GM04504 (cell line): ENCODE measurements at places on chromosomes 3 and 15.

DNA sequence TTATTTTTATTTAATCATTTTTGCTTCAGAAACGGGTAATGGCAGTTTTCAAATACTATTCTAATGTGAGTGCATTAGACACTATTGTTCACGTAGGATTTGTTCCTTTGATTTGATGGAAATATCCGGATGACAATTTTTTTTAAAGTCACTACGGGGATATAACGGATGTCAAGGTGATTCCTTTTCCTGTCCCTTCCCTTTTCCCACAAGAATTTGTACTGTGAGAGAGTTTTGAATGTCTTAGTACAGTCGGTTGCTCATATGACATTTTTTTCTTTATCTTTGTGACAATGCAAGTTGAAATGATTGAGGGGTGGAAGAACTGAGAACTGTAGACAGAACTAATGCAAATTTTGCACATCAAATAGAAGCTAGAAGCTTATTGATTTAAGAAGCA is 209.5 kb downstream of the GRM7 start:
- no peak for DNase-seq

GRCh38 chr3:17091910-17092582 is 207.3 kb downstream of the PLCL2 start:
- DNase-seq = no peak

DNA sequence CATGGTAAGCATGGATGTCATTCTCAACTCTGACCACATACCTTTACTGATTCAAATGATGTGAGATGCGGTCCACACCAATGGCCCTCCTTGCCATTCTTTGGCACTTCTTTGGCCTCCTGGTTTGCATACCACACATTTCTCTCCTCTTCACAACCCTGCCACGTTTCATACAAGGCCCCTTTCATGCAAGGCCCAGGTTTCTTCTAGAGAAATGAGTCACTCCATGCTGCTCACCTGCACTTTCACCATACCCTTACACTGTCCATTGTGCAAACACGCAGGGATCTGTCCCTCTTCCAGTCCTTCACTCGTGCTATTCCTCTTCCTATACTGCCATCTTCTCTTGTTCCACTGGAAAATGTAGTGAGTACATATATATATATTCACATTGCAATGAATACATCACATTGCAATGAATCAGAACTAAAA is 24.4 kb upstream of the SLC24A5 start:
- no peak for DNase-seq

DNA sequence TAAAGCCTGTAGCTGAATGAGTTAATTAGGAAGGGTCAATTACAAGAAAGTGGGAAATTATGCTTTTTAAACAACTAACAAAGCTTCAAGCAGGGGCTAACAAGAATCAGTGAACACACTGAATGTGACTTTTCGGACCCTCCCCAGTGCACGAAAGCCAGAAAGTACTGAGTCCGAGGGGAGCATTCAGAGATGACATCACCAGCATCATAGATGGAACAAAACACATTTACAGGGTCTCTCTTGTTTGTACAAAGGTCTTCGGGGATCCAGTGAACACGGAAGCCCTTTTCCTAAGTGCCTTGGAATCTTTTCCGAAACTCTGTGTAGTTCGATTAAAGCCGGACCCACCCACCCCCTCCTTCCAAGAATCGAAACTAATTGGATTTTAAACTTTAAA is 829 bp downstream of the DCP1A start:
- no peak for DNase-seq

- no peak for DNase-seq
These were observed 4.7 kb downstream of the RRP9 start for GRCh38 chr3:51937014-51937413.

DNA sequence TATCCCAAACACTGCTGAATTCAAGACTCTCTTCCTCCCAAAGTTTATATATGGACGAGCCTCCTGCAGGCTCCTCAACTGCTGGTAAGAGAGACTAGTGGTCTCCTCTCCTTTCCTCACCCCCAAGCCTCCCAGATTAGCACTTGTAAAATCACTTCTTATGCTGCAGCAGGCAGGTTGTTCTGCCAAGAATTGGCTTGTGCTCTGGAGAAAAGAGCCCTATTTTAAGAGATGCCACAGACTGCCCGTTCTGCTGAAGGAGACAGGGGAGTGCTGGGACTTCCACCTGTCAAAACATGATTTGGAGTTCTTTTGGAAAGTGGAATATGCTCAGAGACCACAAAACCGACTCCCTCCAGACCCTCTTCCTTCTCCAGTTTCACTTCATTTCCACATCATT is 230.9 kb upstream of the EIF1B start:
- DNase-seq = no peak

DNA sequence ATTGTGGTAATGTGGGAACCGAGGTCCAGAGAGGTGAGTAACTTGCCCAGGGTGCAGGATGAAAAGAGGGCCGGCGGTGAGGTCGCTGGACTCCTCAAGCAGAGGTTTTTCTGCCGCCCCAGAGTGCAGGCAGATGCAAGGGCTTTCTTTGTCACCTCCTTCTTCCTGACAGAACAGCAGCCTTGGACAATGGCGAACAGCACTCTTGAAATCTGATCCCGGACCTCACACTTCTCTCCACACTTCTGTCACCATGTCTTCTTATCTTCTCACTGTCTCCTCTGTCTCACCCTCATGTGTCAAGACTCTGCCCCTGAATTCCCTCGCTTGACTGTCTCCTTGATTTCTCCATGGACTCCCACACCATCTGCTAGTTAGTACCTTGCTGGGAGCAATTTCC is 15.4 kb upstream of the VPS8 start:
- DNase-seq = no peak

DNA sequence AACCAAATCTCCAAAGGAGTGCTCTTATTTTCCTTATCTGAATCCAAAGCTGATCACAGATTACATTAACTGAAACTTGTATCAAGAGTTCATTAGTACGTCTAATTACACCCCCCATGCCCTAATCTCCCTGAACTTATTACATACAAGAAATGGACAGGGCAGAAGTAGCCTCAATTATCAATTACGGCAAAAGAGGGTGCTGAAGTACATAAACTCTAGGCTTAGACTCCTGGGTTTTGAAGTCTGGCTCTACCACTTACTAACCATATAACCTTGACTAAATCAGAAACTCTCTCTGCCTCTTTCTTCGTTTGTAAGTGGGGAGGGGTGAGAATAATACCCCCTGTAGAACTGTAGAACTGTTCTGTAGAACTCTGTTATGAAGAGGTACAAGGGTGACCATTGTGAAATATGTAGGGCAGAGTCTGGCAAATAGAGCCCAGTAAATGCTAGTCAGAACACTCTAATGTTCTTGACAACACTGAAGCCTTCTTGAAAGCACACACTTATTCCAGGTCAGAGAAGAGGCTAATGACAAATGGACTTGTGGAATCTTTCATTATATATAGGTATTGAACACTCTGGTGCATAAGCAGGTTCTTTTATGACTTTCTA is 19.6 kb upstream of the OR5K4 start:
- no peak for DNase-seq

DNA sequence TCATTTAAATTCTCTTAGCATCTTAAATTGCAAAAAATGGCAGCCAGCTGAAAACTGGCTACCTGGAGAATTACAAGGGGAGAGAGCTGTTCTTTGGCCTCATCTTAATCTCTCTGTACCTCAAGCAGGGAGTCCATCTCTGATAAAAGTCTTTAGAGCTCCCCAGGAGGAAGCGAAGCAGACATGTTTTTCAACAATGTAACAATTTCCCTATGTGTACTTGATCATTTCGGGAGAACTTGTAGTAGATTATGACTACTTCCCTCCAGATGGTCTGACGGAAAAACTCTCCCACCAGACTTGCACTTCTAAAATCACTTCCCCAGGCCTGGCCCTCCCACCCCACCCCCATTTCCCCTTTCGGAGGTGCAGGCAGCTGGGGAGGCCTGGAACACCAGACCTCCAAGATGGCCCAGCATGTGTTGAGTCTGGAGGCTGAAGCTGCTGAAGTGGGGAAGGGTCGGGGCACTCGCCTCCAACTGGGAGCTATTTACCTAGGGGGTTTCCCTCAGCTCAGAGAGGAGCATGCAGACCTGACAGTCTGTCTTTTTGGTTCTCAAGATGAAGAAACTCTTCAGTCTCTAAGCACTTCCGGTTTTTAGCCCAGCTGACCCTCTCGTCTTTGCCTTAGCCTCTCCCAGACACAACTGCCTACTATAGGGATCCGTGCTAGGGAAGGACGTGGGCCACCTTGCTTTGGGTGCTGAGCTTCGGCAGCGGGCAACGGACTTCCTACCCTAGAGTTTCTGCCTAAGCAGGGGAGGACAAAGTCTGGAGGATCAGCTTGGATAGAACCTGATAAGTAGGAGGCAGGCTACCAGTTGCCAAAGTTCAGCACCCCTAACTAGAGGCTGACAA is 164.0 kb upstream of the TBL1XR1 start:
- DNase-seq = no peak

DNA sequence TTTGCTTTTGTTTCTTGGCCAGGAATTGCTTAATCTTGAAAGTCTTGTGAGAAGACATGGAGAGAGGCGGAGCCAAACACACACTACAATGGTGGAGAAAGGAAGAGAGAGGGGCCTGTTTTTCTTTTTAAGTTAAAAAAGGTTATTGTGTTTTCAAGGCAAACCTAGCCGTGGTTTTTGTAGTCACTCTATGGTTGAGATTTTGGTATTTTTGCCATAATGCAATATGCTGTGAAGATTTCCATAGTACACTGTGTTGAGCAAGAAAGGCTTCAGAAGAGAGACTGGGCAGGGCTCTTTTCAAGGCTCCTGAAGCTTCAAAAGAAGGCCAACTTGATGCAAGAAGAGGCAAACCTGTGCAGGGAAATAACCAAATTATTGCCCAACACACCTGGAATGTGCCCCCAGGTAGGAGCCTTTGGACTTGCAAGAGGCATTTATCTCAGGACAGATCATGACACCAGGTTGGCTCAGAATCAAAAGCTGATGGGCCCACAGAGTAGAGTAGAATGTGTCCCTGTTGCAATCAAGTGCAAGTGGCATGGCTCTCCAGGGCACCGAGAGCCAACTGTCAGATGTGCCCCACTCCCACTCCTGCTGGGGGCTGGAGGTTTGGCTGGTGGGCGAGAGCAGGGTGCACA is 22.1 kb downstream of the AMOTL2 start:
- DNase-seq = peak; percentile 9
